ENCODE measurements at places on chromosomes 6 and 20. TPM values are rescaled to one million over a fixed set of nuclear protein-coding genes. Genes with fewer than 3 reads are reported as not detected.

IL20RA gene
- not detected for total RNA-seq

PRKN gene
- not detected for total RNA-seq

TMEM200A gene
- total RNA-seq: 72.7 TPM

DNMT3B gene
- 0.78 TPM for total RNA-seq

SLC17A1 gene
- total RNA-seq: not detected

ULBP1 gene
- 8.0 TPM for total RNA-seq

GRCh38 chr6:26311385-26312095 is 53.5 kb upstream of the BTN3A2 start:
- peak; percentile 80 for DNase-seq

DNA sequence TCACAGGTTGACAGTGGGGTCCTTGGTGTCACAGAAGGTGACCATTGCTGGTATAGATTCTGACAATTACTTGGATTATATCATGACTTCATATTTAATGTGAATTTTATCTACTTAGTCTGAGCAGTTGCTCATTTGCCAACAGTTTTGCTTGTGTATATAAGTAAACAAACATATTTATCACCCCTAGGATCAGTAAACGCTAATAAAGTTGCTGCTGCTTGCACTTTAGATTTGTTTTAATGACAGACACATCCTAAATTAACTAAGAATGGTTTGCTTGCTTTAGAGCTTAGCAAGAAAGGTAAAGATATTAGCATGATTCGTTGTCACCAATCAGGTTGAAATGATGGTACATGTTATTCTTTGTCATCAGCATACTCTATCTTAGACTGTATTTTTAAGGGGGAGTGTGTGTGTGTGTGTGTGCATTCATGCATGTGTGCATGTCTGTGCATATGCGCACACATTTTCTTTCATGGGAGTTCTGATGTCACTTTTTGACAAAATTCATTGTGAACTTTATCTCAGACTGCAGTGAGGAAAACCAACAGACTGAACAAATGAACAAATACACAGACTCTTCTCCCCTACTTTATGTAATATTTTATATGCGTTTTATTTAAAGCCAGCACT is 782.6 kb upstream of the FLRT3 start:
- DNase-seq: no peak

- no peak for DNase-seq
Measured at GRCh38 chr6:14807130-14807529, 438.7 kb upstream of the JARID2 start.

DNA sequence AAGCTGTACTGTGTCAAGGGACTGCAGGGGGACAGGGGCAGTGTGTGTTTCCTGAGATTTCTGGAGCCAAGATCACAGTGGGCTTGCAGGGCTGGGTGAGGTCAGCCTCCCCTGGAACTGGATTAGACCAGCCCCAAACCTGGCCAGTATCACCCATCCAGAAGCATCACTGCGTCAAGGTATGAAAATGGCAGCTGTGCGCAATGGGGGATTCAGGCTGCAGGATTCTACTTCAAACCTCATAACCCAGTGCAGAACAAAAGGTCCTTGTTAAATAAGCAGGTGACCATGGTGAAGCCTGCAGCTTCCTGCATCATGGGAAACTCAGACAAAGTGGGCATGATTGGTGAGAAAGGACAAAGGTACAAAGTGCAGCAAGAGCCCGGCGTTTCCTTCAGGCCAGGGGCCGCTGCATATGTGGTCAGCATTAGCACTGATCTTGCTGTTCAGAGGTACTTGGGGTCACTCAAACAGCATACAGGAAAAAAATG is 33.4 kb downstream of the TRAF3IP2 start:
- DNase-seq: no peak

GRCh38 chr6:54291146-54291545 is 17.1 kb upstream of the TINAG start:
- peak; percentile 57 for DNase-seq

GRCh38 chr20:8190043-8190880 is 58.2 kb downstream of the PLCB1 start:
- no peak for DNase-seq

DNA sequence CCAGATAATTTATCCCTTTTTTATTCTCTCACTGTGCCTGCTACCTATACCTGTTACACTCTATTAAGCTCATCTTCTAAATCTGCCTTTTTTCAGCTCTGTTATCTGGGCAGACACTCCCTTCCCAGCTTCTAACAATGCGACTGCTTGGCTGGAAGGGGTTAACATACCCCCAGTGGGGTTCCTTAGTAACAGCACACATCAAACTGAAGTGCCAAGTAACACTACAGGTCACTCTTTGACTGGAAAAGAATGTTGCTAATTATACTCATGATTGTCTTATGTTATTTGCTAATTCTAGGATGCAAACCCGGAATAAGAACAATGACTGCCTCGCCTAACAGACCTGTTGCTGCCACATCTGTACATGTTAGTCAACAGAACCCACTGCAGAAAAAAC is 203.5 kb downstream of the EPM2A start:
- no peak for DNase-seq

GRCh38 chr6:164409309-164410009 is 899.9 kb downstream of the C6orf118 start:
- DNase-seq: no peak

- DNase-seq: no peak
Measured at GRCh38 chr6:113127786-113128419, 729.2 kb upstream of the MARCKS start.

- DNase-seq: peak; percentile 67
Measured at GRCh38 chr20:20480689-20481088, 112.8 kb downstream of the INSM1 start.

DNA sequence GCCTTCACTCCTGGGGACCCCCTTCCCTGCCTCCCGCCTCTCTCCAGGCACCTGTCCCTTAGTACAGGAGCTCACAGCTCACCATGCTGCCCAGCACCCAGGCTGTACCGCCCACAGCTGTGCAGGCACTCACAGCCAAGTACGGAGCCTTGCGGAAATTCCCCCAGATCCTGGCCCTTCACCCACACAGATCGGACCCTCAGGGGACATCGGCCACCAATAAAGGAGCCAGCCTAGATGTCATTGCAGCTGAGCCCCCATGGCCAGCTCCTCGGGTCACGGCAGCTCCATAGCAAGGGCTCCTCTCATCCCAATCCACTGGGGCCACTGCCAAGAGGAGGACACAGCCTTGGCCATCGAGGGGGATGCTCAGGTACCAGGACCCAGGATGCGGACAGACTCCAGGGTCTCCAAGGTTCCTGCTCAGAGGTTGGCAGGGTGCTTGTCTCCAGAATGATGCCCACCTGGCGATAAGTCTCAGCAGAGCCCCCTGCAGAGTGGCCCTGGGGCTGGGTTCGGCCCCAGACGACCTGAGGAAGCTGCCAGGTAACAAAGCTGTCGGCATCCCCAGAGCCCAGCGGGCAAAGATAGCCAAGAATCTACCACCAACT is 82.3 kb downstream of the YTHDF1 start:
- no peak for DNase-seq

DNA sequence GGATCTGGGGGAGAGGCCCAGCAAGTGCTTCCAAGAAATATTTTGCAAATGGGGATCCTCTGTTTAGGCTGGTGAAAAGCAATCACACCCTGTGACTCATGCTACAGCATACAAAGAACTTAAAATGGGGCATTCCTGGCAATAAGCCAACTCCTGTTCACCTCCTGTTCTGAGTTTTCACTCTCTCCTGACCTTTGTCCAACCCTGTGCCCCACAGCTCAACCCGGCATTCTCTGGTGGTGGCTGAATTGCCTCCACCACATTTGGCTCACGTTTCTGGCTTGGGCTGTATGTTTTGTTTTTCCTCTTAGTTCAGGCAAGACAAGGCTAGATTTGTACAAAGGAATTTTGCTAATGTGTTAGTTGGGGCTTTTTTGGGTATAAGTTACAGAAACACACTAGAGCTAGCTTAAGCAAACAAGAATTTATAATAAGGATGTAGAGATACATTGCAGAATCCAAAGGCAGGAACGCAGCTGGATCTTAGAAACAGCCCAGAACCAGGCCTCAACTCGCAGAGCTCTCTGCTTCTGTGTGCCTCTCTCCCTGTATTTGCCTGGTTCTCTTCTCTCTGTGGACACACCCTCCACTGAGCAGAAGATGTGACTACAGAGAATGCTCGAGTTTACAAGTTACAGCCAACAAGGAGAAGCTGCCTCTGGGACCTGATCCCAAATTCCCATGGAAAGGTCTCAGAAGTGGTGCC is 9.4 kb downstream of the ABCC10 start:
- DNase-seq: peak; percentile 55

DNA sequence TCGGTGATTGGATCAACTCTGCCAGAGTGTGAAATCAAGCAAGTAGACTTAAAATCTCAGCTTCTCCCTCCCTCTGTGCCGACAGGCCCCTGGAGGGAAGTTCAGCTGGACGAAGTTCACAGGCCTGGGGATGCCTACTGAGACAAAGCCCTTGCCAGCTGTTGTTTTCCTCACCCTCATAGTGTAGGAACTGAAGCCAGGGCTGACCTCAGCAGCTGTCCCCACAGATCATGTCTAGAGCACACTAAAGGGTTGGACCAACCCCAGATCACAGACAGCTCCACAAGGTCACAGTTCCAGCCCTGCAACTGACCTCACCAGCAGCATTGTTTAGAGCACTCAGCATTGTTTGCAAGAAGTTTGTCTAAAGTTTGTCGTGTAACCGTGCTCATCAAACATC is 261.9 kb upstream of the ECI2 start:
- DNase-seq: no peak

DNA sequence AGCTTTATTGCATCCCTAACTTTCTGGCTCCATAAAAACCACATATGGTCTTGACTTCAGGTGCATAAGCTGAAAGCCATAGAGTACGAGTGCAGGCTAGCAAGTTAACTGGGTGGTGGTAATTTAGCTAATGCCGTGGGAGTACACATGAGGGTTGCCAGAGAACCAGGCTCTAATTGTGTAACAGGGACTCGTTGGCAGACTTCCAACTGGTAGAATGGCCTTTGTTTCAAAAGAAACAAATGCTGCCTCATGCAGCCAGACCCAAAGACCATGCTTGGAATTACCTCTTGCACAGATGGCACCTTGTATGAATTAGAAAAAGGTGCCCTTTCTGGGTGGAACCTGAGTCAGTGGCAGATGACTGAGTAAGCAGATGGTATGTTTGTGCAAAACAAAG is 73.2 kb downstream of the LY86 start:
- DNase-seq: no peak

DNA sequence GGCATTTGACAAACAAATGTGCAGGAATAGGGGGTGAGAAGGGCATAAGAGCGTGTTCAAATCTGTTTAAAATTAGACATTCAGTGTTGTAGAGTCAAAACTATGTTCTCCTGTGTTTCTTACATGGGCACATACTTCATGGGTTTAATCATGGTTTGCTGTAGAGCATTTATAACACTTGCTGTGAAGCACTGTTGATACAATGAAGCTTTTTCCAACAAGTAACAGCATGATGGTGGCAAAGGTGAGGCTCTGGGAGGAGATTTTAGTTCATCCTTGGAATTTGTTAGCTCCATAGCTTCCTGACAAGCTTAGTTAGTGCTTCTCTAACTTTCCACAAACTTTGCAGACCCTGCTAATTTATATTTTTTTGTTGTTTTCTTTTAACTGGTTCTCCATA is 900.7 kb downstream of the TFAP2A start:
- DNase-seq: no peak

DNA sequence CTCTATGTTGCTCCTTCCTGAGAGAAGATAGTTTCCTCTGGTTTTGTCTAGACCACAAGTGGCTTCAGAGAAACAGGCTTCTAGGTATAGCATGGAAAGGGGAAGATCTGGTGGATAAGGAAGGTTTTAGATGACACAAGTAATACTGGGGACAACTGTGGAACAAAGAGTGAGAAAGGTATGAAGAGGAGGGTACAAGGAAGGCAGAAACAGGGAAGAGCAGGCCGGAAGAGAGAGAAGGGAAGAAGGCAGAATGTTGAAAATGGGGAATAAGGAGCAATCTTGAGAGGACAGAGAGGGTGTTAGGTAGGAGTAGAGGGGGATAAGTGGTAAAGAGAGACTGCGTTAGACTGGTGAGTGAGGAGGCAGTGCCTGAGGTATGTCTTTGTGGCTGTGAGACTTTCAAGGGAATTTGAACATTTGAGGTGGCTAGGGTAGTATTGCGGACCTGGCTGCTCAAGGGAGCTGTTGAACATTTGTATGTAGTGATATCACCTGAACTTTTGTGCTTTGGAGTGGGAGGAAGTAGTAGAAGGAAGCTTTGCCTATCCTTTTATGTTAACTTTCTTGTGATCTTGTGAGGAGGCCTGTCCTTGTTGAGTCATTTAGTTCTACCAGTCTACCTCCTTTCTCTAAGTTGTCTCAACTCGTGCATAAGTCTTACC is 69.5 kb downstream of the FOXO3 start:
- DNase-seq: no peak

DNA sequence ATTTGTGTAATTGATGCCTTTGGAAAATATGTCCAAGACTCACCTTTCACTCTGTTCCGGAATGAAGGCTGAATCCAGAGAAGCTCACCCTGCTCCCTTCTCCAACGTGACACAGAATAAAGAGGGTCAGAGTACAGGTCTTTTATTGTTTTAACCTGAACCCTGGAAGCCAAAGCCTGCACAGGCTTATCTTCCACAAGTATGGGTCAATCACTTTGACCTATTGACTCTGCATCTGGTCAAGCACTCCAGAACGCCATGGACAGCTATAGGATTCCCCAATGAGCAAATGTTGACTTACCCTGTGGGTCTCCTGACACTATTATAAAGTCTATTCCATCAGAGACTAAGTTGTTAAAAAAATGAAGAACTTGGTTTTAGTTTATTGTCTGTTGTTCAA is 158.4 kb upstream of the MYLIP start:
- DNase-seq: no peak

DNA sequence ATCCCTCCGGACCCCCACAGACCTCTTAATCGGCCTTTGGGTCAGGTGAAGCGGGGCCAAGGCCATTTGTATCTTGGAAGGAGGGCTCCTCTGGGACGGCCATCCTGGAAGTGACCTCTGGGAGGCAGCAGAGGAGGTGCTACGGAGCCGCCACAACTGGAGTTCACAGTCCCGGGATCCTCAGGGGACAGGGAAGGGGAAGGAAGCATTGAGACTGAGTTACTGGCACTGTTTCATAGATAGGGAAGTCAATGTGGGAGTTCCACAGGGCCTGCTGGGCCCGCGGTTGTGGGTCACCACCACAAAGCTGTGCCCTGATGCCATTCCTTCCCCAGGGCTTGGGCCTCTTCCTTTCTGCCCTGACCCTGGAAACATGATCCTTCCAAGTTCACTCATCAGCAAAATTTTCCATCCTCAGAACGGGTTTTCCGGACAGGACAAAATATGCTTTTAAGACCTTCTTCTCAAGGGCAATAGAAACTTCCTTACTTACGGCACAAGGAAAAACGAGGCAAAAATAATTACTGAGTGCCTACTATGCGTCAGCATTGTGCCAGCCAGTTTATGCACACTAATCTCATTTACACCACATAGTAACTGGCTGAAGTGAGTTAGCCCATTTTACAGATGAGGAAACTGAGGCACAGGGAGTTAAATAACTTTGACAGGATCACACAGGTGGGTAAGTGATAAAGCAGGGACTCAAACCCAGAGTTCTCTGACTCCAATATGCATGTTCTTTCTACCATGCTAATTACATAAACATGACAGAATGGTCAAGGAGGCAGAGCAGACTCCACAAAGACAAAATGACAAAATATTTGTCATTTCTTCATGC is 143.8 kb downstream of the UNC5CL start:
- DNase-seq: peak; percentile 64

DNA sequence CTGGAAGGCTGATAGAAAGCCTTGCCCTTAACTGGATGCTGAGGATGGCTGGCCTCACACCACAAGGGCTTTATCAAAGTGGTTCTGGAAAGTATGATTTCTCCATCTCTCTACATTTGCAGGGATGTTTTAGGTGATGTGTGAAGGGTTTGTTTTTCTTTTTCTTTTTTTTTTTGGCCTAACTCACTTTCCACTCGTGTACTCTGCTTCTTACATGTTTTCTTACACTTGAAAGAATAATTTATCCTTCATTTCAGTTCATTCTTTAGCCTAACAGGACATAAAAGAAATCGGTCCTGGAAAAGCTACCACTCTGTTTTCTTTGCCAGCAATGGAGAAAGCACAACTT is 41.2 kb downstream of the ISM1 start:
- DNase-seq: no peak
